ENCODE measurements at places on chromosomes 3 and 15. TPM values are rescaled to one million over a fixed set of nuclear protein-coding genes. Genes with fewer than 3 reads are reported as not detected.

The UCN2 gene
- 6.1 TPM for total RNA-seq

The AMT gene
- 1.9 TPM for total RNA-seq

The SPATA12 gene
- not detected for total RNA-seq

The FSD2 gene
- not detected for total RNA-seq

The GOLGA6L7 gene
- total RNA-seq: not detected

The PRR20G gene
- not detected for total RNA-seq

The PLCB2 gene
- 1.3 TPM for total RNA-seq

The CRTAP gene
- 150 TPM for total RNA-seq

The RGMA gene
- 0.55 TPM for total RNA-seq

The KBTBD13 gene
- total RNA-seq: not detected

The ZNF80 gene
- not detected for total RNA-seq

The ATP2C1 gene
- total RNA-seq: 44.6 TPM

The EPB42 gene
- not detected for total RNA-seq

The RTP1 gene
- total RNA-seq: not detected

The CHRNA7 gene
- total RNA-seq: not detected

The PAQR5 gene
- 0.11 TPM for total RNA-seq

The LDHAL6B gene
- total RNA-seq: not detected

The UACA gene
- total RNA-seq: 12.1 TPM

The TMCO5A gene
- not detected for total RNA-seq

The IL5RA gene
- not detected for total RNA-seq
